Thoracic aorta (tissue), 2 donors: ENCODE measurements at places on chromosomes 16 and 17. TPM values are rescaled to one million over a fixed set of nuclear protein-coding genes. Genes with fewer than 3 reads are reported as not detected.

DNA sequence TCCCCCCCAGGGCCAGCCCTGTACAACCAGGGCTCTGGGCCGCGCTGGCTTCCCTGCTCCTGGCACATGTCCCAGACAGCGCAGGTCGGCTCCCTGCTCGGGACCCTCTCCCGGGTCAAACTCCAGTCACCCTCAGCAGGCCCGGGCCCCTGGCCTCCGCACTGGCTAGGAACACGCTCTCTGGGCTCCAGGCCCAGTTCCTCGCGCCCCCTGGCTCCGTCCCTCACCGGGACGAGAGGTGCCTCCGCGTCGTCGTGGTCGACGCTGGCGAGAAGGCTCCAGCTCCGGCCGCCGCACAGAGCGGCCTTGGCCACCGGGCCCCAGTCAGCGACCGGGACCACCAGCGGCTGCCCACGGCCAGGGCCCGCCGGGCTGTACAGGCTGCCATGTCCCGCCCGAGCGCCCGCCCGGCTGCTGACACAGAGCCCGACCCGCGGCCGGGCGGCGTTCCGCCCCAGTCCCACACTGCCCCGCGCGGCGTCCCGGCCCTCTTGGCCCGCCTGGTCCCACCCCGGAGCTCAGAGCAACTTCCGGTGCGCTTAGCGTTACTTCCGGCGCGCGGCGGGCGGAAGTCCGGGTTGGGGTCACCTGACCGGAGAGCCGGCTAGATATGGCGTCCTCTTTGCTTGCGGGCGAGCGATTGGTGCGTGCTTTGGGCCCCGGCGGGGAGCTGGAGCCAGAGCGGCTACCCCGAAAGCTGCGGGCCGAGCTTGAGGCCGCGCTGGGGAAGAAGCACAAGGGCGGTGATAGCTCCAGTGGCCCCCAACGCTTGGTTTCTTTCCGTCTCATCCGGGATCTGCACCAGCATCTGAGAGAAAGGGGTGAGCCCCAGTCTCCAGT is at the start of gene POLDIP2:
Gene POLDIP2 (minus strand): TSS at position 467 of the 840 bp plus-strand sequence. CDS start 79 bp downstream, at position 388.
- H3K36me3 ChIP-seq: peaks cover 58% of the 10 kb centered on the region
- H3K27me3 ChIP-seq: no peaks in the 10 kb centered on the region
- H3K4me3 ChIP-seq: peak within 1 kb of the TSS; percentile 98
- H3K4me1 ChIP-seq: peaks cover 12% of the 10 kb centered on the region
- peak; percentile 72 for DNase-seq
- H3K27ac ChIP-seq: peak within 1 kb of the TSS; percentile 78

- no peak for DNase-seq
- H3K4me1 ChIP-seq: no peaks in the 10 kb centered on the region
- no peak overlapping the region for H3K27ac ChIP-seq
- H3K4me3 ChIP-seq: no peak overlapping the region
- no peaks in the 10 kb centered on the region for H3K27me3 ChIP-seq
Measured at GRCh38 chr16:85064186-85064585, 36.6 kb downstream of the KIAA0513 start.

DNA sequence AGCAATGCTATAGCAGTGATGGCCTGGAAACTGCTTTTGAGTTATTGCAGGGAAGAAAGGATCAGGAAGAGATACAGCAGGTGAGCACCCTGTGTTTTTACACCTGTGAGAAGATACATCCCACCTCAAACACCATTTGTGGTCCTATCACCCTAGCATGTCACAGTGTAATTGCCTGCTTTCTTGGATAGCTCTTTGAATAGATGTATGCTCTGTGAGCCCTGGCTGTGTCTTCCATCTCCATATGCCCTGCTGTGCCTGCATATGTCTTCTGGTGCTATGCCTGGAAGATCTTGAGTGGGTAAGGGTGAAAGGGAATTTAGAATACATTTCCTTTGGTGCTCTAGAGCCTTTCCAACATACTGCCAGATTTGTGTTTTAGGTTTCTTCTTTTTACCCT is 15.5 kb downstream of the HLF start:
- H3K36me3 ChIP-seq: no peaks in the 10 kb centered on the region
- peaks cover 89% of the 10 kb centered on the region for H3K4me1 ChIP-seq
- H3K4me3 ChIP-seq: no peak overlapping the region
- no peak for DNase-seq
- H3K27me3 ChIP-seq: no peaks in the 10 kb centered on the region

DNA sequence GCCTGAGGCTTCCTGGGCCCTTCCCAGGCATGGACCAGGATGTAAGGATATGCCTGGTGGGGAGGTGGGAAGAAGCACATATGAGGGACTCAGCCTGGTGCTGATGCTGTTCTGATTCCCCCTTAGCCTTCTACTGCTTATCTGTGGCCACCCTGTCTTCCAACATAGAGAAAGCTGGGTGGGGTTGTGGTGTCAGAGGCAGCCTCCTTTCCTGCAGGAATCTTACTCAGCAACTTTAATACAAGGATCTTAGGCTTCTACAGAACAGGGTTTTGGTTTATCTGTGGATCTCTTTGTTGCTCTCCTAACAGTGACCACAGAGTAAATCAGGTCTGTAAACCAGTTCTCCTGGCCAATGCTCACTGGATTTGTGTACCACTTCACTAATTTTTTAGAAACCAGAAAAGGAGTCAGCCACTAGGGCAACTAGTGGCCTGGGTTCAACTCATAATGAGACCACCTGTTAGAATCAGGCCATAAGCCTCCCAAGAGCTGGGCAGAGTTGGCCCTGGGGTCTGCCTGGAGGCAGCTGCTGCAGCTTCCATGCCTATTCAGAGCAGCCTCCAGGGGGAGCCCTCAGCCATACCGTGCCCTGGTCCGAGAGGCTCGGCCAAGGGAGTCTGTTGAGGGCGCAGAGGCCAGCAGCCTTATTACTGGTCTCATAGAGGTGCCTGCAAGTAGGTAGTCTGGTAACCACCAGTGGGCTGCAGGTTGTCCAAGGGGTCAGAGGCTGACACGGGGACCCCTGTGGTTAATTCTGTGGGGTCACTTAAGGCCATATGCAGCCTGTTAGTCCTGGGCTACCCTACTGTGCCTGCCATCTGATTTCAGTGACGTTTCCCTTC is 7.1 kb downstream of the HAS3 start:
- H3K4me1 ChIP-seq: peaks cover 18% of the 10 kb centered on the region
- H3K27me3 ChIP-seq: no peaks in the 10 kb centered on the region
- peaks cover 34% of the 10 kb centered on the region for H3K36me3 ChIP-seq
- no peak for DNase-seq
- H3K27ac ChIP-seq: no peak overlapping the region
- H3K4me3 ChIP-seq: no peak overlapping the region

DNA sequence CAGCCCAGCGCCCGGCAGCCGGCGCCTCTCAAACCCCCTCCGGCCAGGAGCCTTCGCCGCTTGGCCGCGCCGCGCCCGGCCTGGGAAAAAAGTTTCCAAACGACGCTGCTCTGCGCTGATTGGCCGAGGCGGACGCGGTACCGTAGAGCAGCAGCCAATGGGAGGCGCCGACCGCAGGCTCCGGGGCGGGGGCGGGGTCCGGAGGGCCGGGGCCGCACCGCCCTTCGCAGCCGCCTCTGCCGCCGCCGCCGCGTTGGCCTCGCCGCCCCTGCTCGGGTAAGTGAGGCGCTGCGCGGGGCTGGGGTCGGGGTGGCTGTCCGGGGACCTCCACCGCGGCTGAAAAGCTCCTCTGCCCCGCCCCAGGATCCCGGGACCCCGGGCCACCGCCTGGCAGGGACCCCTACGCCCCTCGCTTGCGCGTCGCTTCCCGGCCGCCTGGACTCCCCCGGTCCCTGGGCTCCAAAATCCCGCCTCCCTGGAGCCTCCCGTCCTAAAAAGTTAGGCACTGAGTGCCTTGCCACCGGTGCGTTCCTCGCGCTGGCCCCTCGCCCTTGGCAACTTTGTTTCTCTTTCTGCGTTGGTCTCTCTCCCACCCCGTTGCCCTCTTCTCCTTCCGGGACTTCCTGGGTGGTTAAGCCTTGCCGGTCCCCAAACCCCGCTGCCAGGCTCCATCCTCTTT is at the start of gene NDE1:
Gene NDE1 (plus strand): TSS at position 227 of the 679 bp plus-strand sequence. CDS start 14,534 bp downstream, outside the sequence.
- no peaks in the 10 kb centered on the region for H3K36me3 ChIP-seq
- peaks cover 18% of the 10 kb centered on the region for H3K4me1 ChIP-seq
- H3K4me3 ChIP-seq: peak within 1 kb of the TSS; percentile 94

GRCh38 chr17:76076146-76076764 is 1.7 kb downstream of the GALR2 start:
- H3K4me1 ChIP-seq: peaks cover 43% of the 10 kb centered on the region
- H3K27ac ChIP-seq: no peak overlapping the region
- peaks cover 13% of the 10 kb centered on the region for H3K27me3 ChIP-seq
- DNase-seq: no peak

GRCh38 chr16:86917471-86918365 is 339.4 kb downstream of the FOXL1 start:
- no peak for DNase-seq
- no peaks in the 10 kb centered on the region for H3K36me3 ChIP-seq
- no peaks in the 10 kb centered on the region for H3K4me1 ChIP-seq
- no peak overlapping the region for H3K27ac ChIP-seq

- no peak for DNase-seq
- H3K36me3 ChIP-seq: no peaks in the 10 kb centered on the region
- H3K4me3 ChIP-seq: no peak overlapping the region
- peaks cover 16% of the 10 kb centered on the region for H3K4me1 ChIP-seq
Measured at GRCh38 chr16:72666267-72666666, 381.7 kb downstream of the ZFHX3 start.

GRCh38 chr17:47663912-47664623 is 14.3 kb downstream of the KPNB1 start:
- no peaks in the 10 kb centered on the region for H3K27me3 ChIP-seq
- no peaks in the 10 kb centered on the region for H3K4me1 ChIP-seq
- peaks cover 55% of the 10 kb centered on the region for H3K36me3 ChIP-seq
- H3K4me3 ChIP-seq: no peak overlapping the region

DNA sequence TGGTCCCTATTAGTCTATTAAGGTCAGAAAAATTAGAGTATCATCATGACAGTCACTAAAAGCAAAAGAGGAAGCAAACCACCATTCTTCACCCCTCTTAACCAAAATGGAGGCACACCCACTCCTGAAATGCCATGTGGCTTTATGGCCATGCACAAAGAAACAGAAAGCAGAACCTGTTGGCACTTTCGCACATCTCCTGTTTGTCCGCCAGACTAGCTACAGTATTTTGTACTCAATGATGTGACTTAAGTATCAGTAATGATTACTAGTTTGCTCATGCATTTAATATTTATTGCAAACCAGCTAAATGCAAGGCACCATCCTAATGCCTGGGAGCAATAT is 70.2 kb upstream of the GNAO1 start:
- H3K27ac ChIP-seq: no peak overlapping the region
- no peaks in the 10 kb centered on the region for H3K27me3 ChIP-seq
- H3K4me3 ChIP-seq: no peak overlapping the region
- no peak for DNase-seq
- no peaks in the 10 kb centered on the region for H3K36me3 ChIP-seq

- no peaks in the 10 kb centered on the region for H3K4me1 ChIP-seq
- no peaks in the 10 kb centered on the region for H3K27me3 ChIP-seq
- H3K27ac ChIP-seq: no peak overlapping the region
- peaks cover 33% of the 10 kb centered on the region for H3K36me3 ChIP-seq
- no peak for DNase-seq
Measured at GRCh38 chr17:34987232-34987631, 6.9 kb downstream of the LIG3 start.

- H3K4me3 ChIP-seq: no peak overlapping the region
- H3K27ac ChIP-seq: no peak overlapping the region
- no peaks in the 10 kb centered on the region for H3K36me3 ChIP-seq
Measured at GRCh38 chr17:65020284-65020683, 36.3 kb downstream of the GNA13 start.

DNA sequence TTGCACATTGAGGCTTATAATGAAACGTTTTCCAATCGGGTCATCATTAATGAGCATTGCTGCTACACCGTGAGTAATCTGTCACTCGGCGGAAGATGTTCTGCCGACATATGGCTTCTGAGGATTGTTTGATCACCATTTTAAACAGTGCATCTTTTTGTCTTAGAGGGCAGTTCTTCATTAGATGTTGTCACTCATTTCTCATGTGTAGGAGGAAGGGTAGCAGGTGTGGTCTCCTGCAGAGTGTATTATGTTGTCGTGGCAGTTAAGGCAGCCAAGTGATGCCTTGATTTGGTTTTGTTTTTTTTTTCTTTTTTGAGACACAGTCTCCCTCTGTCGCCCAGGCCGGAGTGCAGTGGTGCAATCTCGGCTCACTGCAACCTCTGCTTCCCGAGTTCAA is 50.5 kb downstream of the SEC14L1 start:
- no peak overlapping the region for H3K27ac ChIP-seq
- H3K4me3 ChIP-seq: no peak overlapping the region
- H3K36me3 ChIP-seq: peaks cover 19% of the 10 kb centered on the region
- peaks cover under 1% of the 10 kb centered on the region for H3K4me1 ChIP-seq
- no peak for DNase-seq
- no peaks in the 10 kb centered on the region for H3K27me3 ChIP-seq

DNA sequence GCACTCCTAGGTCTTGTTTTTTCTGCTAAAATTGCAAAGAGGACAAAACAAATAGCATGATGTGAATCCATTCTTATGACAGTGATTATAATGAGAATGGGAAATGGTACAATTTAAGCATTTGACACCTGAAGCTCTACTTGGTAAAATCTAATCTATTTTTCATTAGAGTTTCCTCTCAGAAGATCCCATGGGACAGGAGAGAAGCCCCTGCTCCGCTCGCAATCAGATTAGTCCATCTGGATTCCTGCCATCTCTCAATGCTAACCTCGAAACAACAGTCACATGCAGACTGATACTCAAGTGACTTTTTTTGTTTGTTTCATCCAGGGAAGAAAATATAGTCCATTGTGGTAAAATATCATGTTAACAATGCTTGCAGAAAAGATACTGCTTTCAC is 107.4 kb upstream of the TOM1L1 start:
- no peak overlapping the region for H3K4me3 ChIP-seq
- no peak for DNase-seq
- H3K36me3 ChIP-seq: no peaks in the 10 kb centered on the region
- H3K27ac ChIP-seq: no peak overlapping the region
- no peaks in the 10 kb centered on the region for H3K27me3 ChIP-seq
- no peaks in the 10 kb centered on the region for H3K4me1 ChIP-seq

GRCh38 chr17:14672830-14673229 is 371.9 kb downstream of the HS3ST3B1 start:
- H3K4me1 ChIP-seq: no peaks in the 10 kb centered on the region
- no peaks in the 10 kb centered on the region for H3K27me3 ChIP-seq
- no peaks in the 10 kb centered on the region for H3K36me3 ChIP-seq
- no peak overlapping the region for H3K4me3 ChIP-seq
- no peak for DNase-seq
- no peak overlapping the region for H3K27ac ChIP-seq

DNA sequence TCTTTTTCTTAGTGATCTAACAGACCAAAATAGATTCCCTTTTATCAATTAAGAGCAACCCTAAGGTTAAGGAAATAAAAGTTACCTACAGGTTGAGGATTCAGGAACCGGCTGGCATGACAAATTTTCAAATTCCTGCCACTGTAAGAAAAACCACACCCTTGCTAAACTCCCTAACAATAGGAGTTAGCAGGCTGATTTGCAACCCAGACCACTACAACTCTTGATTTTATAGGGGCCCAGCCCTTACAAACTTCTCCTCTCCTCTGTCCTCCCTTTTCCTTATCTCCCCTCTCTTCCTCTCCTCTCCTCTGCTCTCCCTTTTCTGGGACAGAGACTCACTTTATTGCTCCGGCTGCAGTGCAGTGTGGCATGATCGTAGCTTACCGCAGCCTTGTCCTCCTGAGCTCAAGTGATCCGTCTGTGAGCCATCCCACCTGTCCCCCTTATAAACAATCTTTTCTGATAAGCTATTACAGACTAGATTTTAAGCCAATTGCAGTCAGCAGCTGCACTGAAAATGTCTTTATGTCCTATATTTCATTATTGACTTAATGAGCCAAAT is 418.9 kb downstream of the CDH8 start:
- no peak overlapping the region for H3K27ac ChIP-seq
- no peaks in the 10 kb centered on the region for H3K4me1 ChIP-seq
- no peak for DNase-seq

HOXB6 gene
- 9.9 TPM for total RNA-seq

ABCC11 gene
- total RNA-seq: not detected

PPY gene
- not detected for total RNA-seq

IRX3 gene
- total RNA-seq: 2.0 TPM

PIEZO1 gene
- total RNA-seq: 108 TPM

TSPOAP1 gene
- 22.6 TPM for total RNA-seq

WFDC1 gene
- total RNA-seq: 4.6 TPM

LYRM1 gene
- 34.9 TPM for total RNA-seq

FOXO3B gene
- total RNA-seq: 21.1 TPM
